AG10803 (cell line): ENCODE measurements at places on chromosomes 2 and 18.

- peak; percentile 75 for DNase-seq
Measured at GRCh38 chr2:111705711-111706336, 178.2 kb downstream of the ANAPC1 start.

- no peak for DNase-seq
Measured at GRCh38 chr2:97752342-97753334, 39.3 kb downstream of the ZAP70 start.

DNA sequence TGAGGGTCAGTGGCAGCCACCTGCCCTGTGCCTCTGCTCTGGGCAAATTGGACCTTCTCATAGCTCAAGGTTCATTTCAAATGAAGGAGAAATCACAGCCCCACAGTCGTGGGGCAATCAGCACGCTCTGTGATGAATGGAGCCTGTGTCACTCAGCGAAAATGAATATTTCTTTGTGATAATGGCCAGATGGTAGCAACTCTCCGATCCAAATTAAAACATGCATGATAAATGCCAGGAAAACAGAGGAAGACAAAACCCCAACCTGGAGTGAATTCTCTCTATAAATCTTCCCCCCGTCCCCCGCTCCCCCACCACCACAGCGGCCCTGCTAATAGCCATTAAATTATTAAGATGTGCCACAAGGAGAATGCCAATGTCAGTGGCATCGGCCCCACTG lies 258.4 kb downstream of the CELF4 start:
- DNase-seq, result no peak

DNA sequence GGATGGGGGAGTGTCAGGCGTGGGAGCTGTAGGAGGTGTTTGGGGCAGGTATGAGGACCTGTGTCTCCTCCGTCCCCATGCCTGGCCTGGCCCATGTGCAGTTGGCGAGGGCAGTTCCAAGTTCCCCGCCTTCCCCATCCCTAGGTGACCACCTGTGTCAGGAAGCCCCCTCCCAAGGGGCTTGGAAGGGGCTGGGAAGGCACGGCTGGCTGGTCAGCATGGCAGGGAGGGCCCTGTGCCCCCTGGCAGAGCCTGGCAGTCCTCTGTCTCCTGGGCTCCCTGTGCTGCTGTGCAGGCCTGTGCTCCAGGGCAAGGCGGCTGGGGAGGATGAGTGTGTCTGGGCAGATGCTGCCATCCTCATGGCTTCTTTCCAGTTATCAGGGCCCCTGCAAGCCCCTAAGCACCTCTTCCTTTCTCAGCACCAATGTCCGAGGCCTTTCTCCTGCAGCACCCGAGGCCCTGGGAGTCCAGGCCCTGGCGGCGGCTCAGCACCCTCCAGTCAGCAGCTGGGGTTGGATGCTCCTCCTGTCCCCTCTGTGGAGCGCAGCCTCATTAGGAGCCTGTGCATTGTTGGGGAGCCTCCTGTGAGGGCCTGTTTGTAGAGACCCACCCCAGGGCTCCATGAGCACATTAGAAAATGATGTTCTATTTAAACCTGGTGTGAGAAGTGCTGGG lies 101.7 kb downstream of the FAM210A start:
- no peak for DNase-seq

GRCh38 chr2:128628206-128628605 lies 309.5 kb upstream of the HS6ST1 start:
- DNase-seq, result no peak
